ENCODE measurements at places on chromosomes 13 and 19. TPM values are rescaled to one million over a fixed set of nuclear protein-coding genes. Genes with fewer than 3 reads are reported as not detected.

DNA sequence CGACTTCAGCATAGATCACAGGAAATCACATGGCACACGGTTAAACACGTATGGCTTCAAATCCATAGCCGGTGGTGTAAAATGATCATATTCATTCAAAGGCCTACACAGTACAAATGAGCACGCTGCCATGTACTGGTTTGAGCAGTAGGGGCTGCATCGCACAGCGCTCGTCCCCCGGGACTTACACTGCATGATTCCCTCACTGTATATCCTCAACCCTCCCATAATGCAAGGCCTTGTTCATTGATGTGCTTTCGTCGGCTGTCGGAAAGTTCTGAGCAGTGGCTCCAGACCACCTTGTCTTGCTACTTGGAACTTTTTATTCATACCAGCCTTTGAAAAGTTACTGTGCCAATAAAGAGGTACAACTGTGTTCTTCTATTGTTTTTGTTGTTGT is 578.2 kb downstream of the MYO16 start:
- DNase-seq, result no peak

The SMIM44 gene
- total RNA-seq, result not detected

DNA sequence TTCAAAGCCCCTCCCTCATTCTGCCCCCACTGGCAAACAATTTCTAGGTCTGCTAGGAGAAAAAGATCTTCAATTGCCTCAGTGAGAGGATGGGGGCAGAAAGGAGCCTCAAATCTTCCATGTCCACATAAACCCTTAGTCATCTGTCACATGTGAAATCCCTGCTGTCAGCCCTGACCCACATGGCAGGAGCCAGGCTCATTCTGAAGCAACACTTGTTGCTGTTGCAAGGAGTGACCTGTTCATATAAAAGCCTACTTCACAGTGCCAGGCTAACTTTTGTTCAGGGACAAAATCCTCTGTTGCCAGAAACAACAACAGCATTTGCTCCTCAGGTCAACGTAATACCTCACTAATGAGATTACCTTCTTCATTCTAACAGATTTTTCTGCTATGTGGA is 70.5 kb downstream of the IRS2 start:
- DNase-seq, result no peak

DNA sequence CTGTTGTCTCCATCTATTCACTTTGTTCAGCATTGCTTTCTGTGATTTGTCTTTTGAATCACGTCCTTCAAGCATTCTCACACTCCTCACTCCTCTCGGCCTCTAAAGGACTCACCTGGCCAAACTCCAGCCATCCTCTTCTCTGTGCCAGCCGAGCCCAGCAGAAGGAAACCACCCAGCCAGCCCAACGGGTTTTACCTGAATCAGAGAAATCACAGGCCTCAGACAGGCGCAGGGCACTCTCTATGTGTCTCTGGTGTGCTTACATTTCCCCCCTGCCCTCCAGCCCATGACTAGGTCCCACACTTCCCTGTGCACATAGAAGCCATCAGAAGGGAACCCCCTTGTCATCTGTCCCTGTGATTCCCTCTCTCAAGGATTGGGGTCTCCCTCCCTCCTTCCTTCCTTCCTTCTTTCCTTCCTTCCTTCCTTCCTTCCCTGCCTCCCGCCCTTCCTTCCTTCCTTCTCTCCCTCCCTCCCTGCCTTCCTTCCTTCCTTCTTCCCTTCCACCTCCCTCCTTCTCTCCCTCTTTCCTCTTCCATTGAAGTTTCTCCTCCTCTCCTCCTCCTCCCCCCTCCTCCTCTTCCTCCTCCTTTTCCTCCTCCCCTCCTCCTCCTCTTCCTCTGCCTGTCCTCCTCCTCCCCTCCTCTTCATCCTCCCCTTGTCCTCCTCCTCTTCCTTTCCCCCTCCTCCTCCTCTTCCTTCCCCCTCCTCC is 8.8 kb upstream of the ZNF541 start:
- DNase-seq, result peak; percentile 47

The WDR88 gene
- total RNA-seq, result not detected

- DNase-seq, result no peak
These were observed 116.9 kb downstream of the SIPA1L3 start for GRCh38 chr19:38023671-38024541.

- no peak for DNase-seq
These were observed at the start of gene TFDP1 for GRCh38 chr13:113584205-113584869. Gene TFDP1, plus strand, starts transcription at chr13:113584753. Its CDS starts 1,085 bp downstream, at chr13:113585838.

GRCh38 chr19:4803736-4804695 is 12.5 kb downstream of the FEM1A start:
- DNase-seq, result no peak

The CCL25 gene
- total RNA-seq, result not detected

The CTU1 gene
- total RNA-seq, result 18.1 TPM

GRCh38 chr19:29680447-29680846 is 15.2 kb downstream of the PLEKHF1 start:
- no peak for DNase-seq

GRCh38 chr19:12647490-12648071 is 19.0 kb downstream of the MAN2B1 start:
- peak; percentile 19 for DNase-seq

The ZNF429 gene
- 14.9 TPM for total RNA-seq
